ENCODE measurements at places on chromosomes 5 and 9.
A peak's percentile ranks its signal among the peaks of the same experiment; 100 is the strongest.

DNA sequence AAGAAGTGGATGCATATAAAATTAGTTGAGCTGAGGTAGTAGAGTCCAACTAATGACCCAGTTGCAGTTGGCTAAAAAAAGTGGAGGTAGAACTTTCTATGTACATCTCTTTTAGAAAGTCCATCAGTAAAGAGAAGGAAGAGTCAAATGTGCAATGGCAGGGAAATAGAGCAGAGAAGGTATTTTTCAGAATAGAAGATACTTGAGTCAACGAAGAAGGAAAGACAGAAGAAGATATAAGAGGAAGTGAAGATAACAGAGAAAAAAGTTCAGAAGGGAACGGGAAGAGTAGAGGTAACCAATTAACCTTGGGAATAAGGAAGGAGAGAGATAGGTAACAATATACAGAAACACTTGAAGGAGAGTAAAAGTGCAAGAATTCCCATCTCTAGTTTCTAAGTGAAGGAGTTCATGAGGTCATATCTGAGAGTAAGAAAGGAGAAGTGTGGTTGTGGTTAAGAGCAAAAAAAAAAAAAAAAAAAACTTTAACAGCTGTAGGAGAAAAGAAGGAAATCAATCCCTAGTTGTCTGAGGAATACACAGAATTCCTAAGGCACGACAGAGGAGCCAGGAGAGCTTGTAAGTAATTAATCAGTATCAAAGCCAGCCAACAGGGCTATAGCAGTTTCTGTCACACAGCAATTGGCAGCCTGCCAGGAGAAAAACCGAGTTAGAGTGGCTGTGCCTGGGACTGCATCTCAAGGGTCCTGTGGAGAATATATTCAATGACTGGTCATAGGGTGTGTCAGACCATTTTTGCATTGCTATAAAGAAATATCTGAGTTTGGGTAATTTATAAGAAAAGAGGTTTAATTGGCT lies 61.0 kb downstream of the ARL15 start:
- DNase-seq: peak; percentile 59

GRCh38 chr5:16754086-16754485 lies 137.3 kb upstream of the RETREG1 start:
- DNase-seq: no peak

- no peak for DNase-seq
Observed at GRCh38 chr5:91541696-91542095, 158.6 kb upstream of the ARRDC3 start.

DNA sequence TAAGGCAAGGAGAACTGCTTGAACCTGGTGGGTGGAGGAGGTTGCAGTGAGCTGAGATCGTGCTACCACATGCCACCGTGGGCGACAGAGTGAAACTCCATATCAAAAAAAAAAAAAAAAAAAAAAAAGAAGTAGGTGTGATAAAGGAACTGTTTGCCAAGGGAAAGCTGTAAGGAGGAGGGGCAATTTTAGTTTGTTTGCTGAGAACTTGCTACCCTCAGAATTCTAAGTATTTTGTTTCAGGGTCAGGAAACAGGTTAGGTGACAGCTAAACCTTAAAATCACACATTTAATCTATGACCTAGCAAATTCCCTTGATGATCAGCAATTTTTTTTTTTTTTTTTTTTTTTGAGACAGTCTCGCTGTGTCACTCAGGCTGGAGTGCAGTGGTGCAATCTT lies 7.2 kb upstream of the ARRDC3 start:
- no peak for DNase-seq

DNA sequence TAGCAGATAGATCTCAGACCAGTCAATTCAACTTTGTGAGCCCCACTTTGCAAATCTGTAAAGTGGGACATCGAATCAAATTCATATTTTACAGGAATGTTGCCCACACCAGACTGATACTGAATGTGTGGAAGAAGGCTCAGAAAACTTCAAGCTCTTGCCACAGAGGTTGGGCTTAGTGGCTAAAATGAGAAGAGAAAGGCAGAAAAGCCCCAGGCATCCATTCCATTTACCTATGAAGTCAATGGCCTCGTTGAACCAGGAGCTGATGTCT lies 1.7 kb downstream of the DUSP1 start:
- DNase-seq: no peak

DNA sequence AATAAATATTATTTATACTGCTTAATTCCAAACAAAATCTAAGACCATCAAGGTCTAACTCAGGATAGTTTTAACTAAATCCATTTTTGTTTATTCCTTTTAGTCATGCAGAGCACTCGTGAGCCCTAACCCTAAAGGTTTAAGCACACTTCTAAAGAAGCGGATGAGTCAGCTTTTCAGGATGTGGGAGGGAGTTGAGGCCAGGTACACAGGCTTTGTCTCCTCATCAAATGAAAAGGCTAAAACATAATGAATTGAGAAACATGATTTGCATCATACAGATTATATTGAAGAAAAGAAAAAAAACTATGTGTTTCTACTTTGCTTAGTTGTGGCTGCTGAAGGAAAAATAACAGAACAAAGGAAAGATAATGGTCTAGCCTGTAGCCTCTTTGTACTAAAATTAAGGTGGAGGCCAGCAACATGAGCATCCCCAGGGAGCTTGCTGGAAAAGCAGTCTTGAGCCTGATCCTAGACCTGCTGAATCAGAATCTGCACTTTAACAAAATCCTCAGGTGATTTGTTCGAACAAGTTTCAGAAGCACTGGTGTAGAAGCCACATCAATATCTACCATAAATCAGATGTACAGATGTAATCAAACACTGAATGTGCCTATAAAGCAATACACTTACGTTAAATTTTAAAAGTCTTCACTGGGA lies 21.1 kb upstream of the ISCA1 start:
- no peak for DNase-seq

- DNase-seq: no peak
Observed at GRCh38 chr5:145948921-145949320, 12.5 kb downstream of the SH3RF2 start.

DNA sequence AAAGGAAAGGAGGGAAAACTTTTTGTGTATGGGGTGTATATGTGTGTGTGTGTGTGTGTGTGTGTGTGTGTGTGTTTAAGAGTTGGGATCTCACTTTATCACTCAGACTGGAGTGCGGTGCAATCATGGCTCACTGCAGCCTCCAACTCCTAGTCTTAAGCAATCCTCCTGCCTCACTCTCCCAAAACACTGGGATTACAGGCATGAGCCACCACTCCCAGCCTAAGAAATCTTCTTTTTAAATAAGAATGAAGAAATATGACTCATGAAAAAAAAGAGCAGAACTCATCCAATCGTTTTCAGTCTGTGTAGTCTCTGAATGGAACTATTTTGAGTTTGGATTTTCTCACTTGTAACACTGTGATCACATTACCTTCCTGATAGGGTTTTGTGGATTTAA lies 601.5 kb downstream of the ACTL7B start:
- DNase-seq: no peak

DNA sequence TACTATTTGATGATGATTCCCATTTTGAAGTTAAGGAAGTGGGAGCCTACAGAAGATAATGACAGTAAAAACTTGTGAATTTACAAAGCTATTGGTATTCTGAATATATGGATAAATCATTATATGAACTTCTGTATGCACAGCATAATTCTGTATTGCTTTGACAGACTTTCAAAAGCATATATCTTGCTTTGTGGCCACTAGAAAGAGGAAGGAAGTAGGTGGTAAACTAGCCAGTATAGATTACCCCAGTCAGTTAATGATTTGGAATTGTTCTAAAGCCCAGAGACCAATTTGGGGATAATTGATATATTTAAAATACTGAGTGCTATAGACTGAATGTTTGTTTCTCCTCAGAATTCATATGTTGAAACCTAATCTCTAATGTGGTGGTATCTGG lies 53.0 kb downstream of the NR2F1 start:
- DNase-seq: no peak

GRCh38 chr5:77426670-77427069 lies 65.4 kb downstream of the WDR41 start:
- DNase-seq: peak; percentile 60

GRCh38 chr9:18007621-18008020 lies 428.8 kb downstream of the SH3GL2 start:
- no peak for DNase-seq

DNA sequence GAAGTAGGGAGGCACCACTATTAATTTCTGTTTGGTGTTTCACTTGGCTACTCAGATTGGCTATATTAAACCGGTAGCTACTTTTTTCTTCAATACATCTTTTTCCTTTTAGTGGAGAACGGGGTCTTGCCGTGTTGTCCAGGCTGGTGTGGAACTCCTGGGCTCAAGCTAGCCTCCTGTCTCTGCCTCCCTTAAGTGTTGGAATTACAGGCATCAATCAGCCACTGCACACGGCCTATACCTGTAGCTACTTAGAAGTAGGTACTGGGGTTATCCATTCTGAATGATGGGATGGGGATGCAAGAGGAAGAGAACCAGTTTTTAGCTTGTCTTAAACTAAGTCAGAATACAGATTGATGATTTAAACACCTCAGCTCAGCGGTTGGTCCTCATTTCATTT lies 1.7 kb downstream of the UBE2D2 start:
- no peak for DNase-seq

- no peak for DNase-seq
Observed at GRCh38 chr5:171162165-171162564, 146.9 kb upstream of the TLX3 start.

DNA sequence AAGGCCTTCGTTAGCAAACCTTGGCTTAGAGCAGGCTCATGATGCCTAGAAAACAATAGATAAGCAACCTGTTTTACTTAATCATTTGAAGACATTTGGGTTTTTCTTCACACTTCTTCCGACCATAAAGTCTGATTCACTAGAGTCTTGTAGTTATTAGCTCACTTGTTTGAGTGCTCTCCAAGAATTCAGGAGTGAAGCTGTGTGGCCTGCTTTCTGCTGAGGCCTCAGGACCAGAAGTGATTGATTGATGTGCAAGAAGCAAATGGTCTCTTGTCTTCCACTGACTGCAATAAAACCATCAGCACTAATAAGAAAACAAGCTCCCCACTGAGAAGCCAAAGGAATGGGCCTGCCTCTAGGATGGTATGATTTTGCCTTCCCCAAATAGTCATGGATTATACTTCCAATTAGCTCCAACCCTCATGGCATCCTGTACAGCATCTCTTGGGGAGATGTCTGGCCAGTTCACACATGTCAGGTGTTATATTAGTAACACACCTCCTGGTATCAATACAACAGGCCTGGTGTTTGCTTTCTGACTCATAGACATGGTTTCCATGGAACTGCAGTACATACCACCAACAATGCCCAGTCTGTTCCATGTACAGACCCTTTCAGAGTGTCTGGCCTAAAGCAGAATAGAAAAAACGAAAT lies 317.6 kb downstream of the CWC27 start:
- DNase-seq: no peak

GRCh38 chr9:91789941-91790340 lies 160.1 kb downstream of the ROR2 start:
- no peak for DNase-seq

DNA sequence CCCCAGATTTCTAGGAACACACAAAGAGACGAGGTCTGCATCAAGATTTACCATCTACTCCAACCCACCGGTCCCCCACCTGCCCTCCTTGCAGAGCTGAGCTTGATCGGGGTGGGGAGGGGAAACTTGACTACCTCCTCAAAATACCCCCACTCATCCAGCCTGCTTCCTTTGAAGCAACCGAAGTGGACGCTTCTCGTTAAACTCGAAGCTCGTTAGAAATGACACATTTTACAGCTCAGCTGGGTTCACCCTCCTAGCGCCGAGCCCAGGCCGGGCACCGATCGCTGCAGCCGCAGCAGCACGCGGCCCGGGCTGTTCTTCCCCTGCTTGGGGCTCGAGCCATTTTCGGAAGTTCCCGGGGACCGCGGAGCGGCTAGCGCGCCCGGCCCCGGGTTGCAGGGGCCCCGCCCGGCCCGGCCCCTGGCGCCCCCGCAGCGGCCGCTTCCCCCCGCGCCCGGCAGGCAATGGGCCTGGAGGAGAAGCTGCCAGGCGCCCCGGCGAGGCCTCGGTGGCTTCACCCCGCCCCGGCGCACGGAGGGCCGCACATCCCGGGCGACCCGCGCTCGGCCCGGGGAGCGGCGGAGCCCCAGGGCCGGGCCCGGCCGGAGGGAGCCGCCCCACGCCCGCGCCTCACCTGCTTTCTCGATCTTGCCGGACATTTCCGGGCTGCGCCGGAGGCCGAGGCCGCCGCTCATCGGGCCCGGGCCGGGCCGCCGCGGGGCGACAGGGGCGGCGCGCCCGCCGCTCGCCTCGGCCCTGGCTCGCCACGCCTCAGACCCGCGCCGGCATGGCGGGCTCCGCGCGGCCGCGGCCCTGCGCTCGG lies 530 bp downstream of the RAPGEF1 start:
- DNase-seq: peak; percentile 29

GRCh38 chr9:79584655-79584982 lies 12.9 kb downstream of the TLE4 start:
- no peak for DNase-seq

DNA sequence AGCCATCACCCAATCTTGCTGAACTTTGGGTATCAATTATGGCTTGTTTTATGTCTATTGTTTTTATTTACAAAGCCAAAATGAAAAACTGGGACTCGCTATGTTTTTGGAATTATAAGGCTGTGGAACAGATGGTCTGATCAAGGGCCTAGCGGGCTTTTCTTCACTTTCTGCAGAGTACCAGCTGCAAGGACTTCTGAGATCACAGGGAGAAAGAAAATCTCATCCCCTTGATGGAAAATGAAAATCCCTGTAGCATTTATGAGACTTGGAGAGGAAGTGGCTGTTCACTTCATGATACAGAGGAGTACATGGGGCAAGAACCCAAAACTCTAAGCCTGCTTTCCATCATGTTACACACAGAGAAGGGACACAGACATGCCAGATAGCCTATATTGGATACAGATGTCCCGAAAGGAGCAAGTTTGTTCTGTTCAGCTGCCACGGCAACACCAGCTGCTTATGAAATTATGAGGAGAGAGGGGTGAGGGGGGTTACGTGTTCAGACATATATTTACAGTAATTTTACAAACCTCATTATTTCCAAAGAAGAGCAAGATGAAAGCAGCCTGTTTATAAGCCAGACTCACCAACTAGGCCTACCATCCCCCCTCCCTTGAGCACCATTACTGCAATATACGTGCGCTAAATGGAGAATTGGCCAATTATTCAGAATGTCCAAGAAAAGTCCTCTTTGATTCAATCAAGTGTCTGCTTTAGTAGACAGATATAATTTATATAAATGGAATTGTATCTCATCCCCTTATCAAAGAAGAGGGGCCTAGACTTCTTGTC lies 220.0 kb downstream of the MARCHF11 start:
- DNase-seq: peak; percentile 81

GRCh38 chr5:80759866-80760577 lies 105.2 kb upstream of the DHFR start:
- no peak for DNase-seq

DNA sequence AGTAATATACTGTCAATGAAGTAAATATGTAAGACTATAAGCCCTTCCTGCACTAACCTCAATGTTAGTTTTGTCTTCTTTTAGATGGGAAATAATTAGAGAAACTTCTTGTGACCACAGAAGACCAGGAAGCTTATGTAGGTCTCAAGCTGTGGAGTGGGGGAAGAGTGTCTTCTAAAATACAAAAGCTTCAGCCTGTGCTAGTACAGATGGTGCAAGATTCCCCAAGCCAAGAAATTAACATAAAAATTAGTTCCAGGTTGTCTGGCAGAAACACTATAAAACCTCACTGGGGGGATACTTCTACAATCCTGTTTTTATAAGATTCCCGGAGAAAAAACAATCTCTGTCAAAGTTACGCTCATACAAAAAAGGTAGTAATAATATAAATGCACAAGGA lies 103.6 kb downstream of the FNBP1 start:
- DNase-seq: peak; percentile 73

GRCh38 chr5:8553364-8553763 lies 684.4 kb downstream of the MTRR start:
- no peak for DNase-seq

GRCh38 chr5:124410539-124411488 lies 335.6 kb downstream of the ZNF608 start:
- DNase-seq: no peak
